Stimulated activated CD4-positive, alpha-beta T cell treated with anti-CD3 and anti-CD28 coated beads, Interleukin-4, amount 100 ng/mL, for 48 hours (primary cell): ENCODE measurements at places on chromosomes 6 and 20.

GRCh38 chr20:58406422-58407001, 17.5 kb downstream of the VAPB start:
- DNase-seq, result no peak

DNA sequence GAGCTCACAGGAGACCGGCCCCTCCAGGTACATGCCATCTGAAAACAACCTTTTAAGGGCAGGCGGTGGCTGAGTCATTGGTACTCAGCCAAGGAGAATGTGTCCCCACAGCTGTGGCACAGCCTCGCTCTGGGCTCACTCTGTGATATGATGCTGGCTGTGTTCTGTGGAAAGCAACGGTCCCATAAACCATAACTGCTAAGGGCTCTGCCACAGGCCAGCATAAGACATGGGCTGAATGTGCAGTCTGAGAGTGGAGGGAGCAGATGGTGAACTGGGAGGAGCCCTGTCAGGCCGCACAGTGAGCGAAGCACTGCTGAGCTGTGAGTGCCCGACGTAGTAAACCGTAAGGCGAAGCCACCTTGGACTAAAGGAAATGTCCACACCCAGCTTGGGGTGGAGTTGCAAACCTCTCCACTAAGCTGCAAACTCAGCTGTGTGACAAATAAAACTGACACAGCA, 375.8 kb downstream of the THBS2 start:
- no peak for DNase-seq

- no peak for DNase-seq
Measured at GRCh38 chr6:106027758-106028157, 58.4 kb upstream of the PRDM1 start.

DNA sequence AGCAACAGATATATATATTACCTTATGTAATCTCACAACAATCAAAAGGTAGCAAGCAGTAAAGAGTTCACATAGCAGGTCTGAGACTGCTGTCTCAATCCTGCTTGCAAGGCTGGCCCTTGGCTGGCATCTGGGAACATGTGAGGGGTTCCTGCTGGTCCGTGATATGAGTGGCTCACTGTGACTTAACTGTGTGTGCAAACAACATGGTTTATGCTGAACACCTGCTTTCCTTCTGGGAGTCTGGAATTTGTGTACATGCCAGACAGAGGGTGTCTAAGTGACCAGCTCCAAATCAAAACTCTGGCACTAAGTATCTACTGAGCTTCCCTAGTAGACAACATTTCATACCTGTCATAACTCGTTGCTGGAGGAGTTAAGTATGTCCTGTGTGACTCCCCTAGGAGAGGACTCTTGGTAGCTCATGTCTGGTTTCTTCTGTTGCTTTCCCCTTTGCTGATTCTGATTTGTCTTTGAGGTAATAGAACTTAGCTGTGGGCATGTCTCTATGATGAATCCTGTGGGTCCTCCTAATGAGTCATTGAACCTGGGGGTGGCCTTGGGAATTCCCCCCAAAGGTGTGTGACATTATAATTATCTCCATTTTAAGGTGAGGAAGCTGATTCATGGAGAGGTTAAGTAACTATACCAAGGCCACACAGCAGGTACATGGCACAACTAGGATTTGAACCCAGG, 131.6 kb upstream of the NEDD9 start:
- peak; percentile 15 for DNase-seq

DNA sequence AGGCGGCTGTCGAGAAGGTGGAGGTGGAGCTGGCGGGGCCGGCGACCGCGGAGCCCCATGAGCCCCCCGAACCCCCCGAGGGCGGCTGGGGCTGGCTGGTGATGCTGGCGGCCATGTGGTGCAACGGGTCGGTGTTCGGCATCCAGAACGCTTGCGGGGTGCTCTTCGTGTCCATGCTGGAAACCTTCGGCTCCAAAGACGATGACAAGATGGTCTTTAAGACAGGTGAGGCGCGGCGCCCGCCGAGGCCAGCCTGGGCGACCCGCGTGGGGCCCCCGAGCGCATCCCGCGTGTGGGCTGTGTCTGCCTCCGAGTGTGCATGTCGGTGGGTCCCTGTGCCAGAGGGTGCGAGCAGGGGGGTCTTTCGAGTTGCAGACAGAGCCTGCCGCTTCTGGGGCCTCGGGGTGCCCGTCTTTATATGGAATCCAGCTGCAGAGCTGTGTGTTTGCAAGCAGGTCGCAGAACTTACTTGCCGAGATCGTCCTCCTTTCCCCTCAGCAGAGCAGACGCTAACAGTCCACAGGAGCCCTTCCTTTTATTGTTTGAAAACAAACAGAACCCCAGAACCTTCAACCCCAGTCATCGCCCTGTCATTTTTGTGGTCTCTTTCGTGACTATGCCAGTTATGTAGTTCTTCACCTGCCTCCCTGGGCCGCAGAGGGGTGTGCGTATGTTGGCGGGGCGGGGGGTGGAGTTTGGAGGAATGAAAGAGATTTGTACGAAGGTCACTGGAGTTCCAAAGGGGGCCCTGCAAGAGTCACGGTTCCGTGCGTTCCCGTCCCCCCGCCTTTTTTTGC, 766 bp downstream of the SLC16A10 start:
- peak; percentile 57 for DNase-seq
